Pancreas (tissue), 10 donors: ENCODE measurements at places on chromosomes 3 and 15. TPM values are rescaled to one million over a fixed set of nuclear protein-coding genes. Genes with fewer than 3 reads are reported as not detected.

DNA sequence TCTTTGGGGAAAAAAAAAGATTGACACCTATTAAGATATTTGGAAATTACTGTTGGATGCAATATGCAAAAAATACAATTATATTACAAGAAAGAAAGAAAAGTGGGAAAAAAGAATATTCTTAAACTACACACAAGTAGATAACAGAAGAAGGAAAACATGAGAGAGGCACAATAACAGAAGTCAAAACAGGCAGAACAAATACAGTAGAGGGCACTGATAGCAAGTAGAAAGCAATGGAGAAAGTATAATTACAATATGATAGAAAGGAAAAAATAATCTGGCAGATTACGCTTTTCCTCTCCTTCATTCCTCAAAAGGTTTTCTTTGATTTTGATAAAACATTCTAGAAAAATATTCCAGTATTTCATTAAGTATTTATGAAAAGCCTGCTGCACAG, 72.1 kb downstream of the ADAM10 start:
- DNase-seq, result no peak
- no peaks in the 10 kb centered on the region for H3K4me1 ChIP-seq
- H3K27me3 ChIP-seq, result no peaks in the 10 kb centered on the region
- no peaks in the 10 kb centered on the region for H3K36me3 ChIP-seq
- H3K4me3 ChIP-seq, result no peak overlapping the region
- H3K27ac ChIP-seq, result no peak overlapping the region

DNA sequence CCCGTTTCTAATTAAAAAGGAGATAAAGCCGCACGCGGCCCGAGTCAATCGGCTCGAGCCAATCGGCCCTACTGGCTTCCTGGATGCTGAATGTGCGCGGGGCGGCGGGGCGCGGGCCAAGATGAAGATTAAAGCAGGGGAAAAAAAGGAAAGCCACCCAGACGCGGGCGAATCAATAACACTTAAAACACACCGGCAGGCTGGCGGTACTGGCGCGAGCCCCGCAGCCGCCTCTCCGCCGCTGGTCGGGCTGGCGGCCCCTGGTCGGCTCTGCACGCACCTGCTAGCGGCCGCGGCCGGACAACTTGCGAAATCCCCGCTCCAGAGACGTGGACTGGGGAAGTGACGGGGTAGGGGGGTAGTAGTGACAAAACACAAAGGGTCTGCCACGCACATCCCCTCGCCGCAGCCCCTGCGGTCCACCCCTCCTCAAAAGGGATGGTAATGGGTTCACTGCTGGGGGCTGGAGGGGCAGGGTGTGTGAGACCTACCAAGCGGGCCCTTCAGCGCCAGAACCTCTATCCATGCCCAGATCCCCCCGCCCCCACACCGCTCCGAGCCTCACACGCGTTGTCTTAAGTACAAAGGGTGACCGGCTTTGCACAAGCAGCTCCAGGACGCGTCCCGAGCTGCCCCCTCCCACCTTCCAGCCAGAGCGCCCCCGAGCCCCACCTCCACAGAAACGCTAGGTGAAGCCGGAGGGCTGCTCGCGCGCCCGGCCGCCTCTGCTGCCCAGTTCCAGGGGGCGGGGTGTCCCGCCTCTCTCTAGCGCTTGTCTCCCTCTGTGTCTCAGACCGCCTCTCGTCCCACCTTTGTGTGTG, 1.4 kb downstream of the WNT7A start:
- H3K4me1 ChIP-seq, result no peaks in the 10 kb centered on the region
- no peaks in the 10 kb centered on the region for H3K27me3 ChIP-seq
- H3K36me3 ChIP-seq, result no peaks in the 10 kb centered on the region
- no peak overlapping the region for H3K27ac ChIP-seq

DNA sequence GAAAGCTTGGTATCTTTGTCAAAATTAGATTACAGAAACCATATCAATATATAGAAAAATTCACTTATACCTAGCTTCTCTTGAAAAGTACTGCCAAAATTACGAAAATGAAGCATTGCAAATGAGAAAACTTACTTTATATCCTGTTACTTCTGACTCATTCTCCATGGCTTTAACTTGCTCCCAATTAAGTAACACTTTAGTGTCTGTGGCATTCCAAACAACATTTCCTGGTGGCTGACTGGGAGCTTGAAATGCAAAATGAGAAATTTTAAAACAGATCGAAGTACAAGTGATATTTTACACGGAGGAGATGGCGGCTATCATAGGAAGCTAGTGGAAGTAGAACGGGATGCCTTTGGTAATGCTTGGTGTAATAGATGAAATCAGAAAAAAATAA, 347.3 kb downstream of the CNTN3 start:
- H3K36me3 ChIP-seq, result no peaks in the 10 kb centered on the region
- H3K4me1 ChIP-seq, result no peaks in the 10 kb centered on the region
- no peaks in the 10 kb centered on the region for H3K27me3 ChIP-seq
- no peak for DNase-seq
- no peak overlapping the region for H3K4me3 ChIP-seq
- no peak overlapping the region for H3K27ac ChIP-seq

GRCh38 chr15:38603672-38604071, 39.1 kb upstream of the RASGRP1 start:
- H3K27ac ChIP-seq, result no peak overlapping the region
- no peak overlapping the region for H3K4me3 ChIP-seq
- H3K27me3 ChIP-seq, result no peaks in the 10 kb centered on the region

The EPHA6 gene
- 0.15 TPM for polyA plus RNA-seq

The NANOGP8 gene
- 0.80 TPM for polyA plus RNA-seq
